ENCODE measurements at places on chromosomes 4 and X.
A peak's percentile ranks its signal among the peaks of the same experiment; 100 is the strongest.

DNA sequence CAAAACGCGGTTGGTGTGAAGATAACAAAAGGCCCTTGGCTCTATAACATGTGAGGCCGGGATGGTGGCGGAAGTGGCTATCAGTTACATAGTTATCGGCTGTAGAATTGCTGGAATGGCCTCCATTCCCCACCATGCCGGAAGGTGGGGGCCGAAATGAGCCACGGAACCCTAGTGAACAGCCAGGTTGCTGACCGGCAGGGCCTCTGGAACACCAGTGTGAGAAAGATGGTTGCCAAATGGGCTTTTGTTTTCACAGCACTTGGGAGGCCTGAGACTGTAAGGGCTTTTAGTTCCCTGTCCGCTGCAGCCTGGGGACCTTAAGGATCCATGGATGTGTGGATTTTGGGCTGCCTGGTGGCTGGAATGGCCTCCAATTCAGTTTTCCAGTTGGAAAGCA lies 23.3 kb upstream of the ARX start:
- no peak for DNase-seq

- DNase-seq: no peak
Observed at GRCh38 chr4:40612831-40613230, 16.8 kb downstream of the RBM47 start.

GRCh38 chr4:38242101-38242500 lies 281.9 kb downstream of the PTTG2 start:
- DNase-seq: no peak

- DNase-seq: no peak
Observed at GRCh38 chr4:113586072-113586471, 175.5 kb downstream of the CAMK2D start.

DNA sequence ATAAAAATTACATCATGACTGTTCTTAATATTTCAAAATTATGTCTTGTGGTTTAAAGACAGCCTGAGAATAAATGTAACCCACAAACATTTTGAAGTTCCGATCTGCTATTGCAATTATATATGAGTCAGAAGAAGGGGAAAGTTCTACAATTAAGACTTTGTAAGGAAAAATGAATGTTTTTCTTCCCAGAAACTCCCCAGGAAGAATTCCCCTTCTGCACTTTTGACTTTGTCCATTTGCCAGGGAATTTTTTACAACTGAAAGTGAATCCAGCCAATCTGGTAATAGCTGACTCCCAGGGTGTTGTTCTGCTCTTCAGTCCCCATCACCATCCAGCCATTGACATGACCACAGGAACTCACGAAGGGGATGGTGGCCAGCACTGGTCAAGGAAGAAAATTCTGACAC lies 61.6 kb upstream of the NOCT start:
- no peak for DNase-seq

DNA sequence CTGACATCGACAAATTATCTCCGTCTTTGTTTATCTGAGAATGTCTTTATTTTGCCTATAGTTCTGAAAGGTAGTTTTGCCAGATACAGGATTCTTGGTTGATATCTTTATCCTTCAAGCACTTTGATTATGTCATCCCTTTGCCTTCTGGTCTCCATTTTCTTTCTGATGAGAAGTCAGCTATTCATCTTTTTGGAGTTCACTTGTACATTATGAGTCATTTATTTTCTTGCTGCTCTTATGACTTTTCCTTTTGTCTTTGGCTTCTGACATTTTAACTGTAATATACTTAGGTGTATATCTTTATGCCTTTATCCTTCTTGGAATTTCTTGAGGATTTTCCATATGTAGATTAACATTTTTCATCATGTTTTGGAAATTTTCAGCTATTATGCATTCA lies 51.4 kb downstream of the SHROOM4 start:
- no peak for DNase-seq

DNA sequence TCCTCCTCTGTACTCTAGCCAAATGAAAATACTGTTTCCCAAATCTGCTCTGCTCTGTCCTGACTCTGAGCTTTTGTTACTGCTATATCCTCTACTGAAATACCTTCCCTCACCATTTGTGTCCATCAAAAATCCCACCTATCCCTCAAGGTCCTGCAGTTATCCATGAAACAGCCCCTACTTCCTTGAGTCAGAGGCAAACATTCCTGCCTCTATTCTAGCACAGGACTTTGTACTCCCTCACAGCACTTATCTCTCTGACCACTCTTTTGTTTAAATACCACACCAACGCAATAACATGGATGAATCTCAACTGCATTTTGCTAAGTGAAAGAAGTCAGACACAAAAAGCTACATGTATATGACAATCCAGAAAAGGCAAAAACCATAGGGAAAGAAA lies 10.5 kb upstream of the RNF128 start:
- DNase-seq: no peak

DNA sequence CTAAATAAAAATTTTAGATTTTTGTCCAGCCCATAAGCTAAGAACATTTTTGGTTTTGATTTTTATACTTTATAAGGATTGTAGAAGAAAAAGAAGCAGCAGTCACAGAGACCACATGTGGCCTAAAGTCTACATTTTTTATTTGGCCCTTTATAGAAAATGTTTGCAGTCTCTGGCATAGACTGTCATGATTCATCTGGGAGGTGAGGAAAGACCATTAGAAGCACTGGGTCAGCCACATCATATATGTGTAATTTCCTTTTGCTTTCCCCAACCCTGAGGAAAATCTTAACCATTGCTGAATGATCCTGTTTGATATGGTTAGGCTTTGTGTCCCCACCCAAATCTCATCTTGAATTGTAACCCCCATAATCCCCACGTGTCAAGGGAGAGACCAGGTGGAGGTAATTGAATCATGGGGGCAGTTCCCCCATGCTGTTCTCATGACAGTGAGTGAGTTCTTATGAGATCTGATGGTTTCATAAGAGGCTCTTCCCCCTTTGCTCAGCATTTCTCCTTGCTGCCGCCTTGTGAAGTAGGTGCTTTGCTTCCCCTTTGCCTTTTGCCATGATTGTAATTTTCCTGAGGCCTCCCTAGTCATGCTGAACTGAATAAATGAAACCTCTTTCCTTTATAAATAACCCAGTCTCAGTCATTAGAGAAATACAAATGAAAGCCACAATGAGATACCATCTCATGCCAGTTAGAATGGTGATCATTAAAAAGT lies 12.1 kb upstream of the COPS4 start:
- no peak for DNase-seq

DNA sequence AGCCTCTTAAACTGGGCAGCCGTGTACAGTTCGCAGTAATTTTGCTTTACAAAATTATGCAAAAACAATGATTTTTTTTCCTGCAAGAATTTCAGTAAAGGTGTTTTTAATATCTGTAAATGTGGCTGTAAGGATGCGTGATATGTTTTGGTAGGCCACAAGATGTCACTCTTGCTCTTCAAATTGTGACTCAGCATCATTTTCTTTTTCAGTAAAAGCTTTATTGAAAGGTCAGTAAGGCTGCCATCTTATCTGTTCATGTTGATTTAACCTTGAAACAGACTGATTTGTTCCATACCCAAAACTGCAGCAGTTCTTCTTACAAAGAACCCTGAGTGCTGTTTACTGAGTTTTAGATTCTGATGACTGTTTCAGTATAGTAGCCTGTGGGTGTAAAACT lies 39.9 kb downstream of the TXLNG start:
- DNase-seq: no peak

DNA sequence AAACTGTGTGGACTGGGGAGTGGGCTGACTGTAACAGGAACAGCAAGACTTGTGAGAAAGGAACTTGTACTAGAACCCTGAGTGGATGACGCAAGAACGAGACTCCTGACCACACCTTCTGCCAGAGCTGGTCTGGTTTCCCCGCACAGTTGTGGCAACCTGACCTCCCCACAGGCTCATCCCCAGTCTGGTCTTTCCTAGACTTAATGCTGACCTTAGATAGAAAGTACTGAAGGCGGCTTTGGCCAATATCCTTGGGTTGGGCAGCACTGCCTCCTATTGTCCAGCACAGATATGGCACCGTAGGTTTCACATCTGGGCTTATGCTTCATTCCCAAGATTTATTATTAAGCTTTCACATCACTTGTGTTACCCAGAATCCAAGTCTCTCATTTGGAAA lies 137.8 kb upstream of the FRG1 start:
- no peak for DNase-seq

- no peak for DNase-seq
Observed at GRCh38 chrX:141175786-141176185, 1.1 kb downstream of the LDOC1 start.

- DNase-seq: no peak
Observed at GRCh38 chr4:143585548-143585947, 72.0 kb downstream of the SMARCA5 start.

DNA sequence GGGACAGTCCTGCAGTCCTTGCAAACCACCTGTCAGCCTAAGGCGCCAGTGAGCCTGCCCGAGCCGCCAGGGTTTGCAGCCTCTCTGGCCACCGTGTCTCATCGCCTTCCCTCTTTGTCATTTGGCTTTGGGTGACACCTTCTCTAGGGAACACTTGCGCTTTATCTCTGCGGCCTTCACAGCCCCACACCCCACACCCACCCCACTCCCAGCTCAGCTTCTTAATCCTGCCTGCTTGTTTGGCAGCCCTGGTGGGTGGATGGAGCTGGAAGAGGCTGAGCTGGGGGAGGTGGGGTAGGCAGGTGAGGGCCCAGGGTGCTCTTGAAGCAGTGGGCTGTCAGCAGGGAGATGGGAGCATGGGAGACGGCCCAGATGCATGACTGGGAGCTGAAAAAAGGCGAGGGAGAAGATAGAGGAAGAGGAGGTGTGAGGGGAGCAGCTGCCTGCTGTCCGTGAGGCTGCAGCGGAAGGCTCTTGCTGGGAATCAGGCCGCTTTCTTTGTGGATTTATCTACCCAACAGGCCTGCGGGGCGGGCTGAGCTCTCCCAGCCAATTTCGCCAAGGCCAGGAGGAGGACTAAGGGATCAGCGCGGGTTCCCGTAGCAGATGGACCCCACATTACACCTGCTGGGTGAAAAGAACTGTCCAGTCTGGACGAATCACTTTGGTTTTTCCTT lies 97.5 kb upstream of the STOX2 start:
- DNase-seq: no peak

- DNase-seq: peak; percentile 30
Observed at GRCh38 chr4:152014280-152014679, 253.5 kb upstream of the GATB start.

- DNase-seq: no peak
Observed at GRCh38 chr4:100422894-100423293, 94.9 kb downstream of the EMCN start.
